ENCODE measurements at places on chromosomes 1 and 21.
A peak's percentile ranks its signal among the peaks of the same experiment; 100 is the strongest.

DNA sequence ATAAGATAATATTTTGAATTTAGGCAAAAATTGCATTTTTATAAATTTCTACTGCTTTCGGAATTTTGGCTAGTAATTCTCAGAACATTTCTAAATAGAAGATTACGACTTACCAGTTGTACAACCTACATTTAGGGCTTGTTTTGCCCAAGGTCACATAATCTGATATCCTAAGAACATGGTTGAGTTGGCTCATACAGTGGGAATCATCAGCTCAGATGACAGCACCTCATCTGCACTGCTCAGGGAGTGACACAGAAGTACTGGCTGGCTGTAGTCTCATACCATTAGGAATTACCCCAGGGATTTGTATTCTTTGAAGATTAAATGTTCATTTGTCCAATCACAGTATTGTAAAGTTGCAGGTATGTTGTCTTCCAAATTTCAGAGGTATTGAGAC, 217.6 kb downstream of the ADGRL2 start:
- no peak for DNase-seq

GRCh38 chr1:54337928-54338327, 68.3 kb downstream of the SSBP3 start:
- no peak for DNase-seq

GRCh38 chr1:219302697-219303096, 129.0 kb downstream of the LYPLAL1 start:
- DNase-seq = no peak

DNA sequence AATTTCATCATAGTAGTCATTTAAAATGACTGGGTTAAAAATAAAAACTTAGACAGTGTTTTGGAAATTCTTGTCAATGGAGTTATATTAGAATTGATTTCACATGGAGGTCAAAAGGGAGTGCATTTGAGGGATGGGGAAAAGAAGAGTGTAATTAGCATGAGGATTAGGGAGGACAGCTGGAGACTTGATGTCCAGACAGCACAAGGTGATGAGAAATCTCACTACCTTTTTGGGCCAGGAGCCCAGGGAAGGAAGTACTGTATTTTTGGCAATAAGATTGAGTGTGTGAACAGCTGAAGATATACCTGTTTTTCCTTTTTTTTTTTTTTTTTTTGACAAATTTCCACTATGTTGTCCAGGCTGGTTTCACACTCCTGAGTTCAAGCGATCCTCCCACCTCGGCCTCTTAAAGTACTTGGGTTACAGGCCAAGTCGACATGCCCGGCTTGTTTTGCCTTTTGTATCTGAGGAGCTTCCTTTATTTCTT, 163.6 kb downstream of the PAPPA2 start:
- no peak for DNase-seq

DNA sequence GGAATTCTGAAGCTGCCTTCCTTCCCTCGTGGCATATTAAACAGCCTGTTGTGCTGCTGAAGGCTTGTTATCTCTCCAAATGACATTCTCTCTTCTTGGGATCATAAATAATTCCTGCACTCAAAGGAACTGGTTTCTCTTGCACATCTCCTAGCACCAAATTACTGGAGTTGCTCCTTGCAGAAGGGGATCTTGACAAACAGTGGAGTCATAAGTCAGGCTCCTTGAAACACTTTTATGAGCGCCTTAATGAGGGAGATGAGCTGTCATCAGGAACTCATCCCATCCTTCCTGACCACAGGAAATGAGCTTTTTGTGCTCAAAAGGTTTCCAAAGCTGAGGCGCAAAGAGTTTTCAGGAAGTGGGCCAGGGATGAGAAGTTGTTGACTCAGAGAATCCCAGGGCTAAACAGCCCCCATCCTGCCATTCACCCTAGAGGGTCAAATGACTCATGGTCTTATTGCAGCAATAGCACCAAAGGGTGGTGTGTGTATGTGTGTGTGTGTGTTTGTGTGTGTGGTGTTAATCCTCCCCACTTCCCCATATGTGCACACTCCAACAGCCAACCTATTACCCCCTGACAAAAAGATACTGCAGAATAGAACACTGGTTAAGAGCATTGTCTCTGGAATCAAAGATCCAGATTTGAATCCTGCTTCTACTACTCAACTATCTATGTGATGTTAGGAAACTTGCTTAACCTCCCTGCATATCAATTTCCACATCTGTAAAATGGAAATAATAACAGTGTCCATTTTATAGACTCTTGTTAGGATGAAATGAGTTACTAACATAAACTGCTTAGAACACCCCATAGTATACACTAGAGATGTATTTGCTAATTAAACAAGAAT, 2.8 kb upstream of the PHC2 start:
- no peak for DNase-seq

DNA sequence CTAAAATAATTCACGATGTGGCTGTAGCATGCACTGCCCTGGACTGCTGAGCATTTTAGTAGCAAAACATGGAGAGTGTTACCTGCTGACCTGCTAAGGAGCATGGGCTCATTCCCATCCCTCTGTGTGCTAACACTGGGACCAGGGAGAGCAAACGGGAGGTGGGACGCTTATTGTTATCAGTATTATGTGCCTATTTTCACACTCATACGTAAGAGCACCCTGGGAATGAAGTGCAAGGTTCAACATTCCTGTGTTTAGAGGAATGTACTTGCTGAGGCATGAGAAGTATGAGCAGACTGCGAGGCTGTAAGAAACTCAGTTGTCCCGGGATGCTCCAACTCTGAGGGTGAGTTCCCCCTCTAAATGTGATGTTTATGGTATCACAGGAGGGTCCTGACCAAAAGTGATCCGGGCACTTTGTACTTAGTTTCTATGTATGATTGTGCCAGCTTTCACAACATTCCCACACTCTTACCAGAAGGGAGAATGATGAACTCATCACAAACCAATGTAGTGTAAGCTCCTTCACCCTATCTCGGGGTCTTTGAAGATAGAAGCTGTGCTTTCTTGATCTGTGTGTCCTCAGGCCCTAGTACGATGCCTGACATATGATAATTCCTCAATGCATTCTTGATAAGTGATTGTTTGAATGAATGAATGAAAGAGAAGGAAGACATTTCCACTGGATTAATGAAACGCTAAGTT, 164.8 kb downstream of the KCNJ6 start:
- no peak for DNase-seq

- DNase-seq = peak; percentile 74
Measured at GRCh38 chr1:220810179-220810653, 23.5 kb downstream of the MTARC1 start.

DNA sequence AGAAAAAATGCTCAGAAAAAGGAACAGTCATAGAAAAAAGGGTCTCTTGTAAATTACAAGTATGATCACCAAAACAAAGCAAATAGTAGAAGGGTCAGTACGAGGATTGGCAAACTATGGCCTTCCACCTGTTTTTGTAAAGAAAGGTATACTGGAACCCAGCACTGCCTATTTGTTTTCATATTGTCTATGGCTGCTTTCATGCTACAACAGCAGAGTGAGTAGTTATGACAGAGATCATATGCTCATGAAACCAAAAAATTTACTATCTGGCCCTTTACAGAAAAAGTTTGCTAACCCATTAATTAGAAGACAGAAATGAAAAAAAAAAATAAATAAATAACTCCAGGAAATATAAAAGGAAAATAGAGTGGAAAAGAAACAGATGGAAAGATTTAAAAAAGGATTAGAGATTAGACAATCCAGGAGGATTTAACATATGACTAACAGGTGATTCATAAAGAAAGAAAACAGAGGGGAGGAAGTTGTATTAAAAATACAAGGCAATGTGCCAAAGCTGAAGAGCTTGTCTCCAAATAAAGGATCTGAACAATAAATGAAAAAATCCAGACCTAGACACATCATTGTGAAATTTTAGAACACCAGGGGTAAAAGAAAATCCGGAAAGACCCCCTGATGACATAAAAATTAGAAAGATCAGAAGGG, 108.5 kb upstream of the SERTAD4 start:
- DNase-seq = no peak

DNA sequence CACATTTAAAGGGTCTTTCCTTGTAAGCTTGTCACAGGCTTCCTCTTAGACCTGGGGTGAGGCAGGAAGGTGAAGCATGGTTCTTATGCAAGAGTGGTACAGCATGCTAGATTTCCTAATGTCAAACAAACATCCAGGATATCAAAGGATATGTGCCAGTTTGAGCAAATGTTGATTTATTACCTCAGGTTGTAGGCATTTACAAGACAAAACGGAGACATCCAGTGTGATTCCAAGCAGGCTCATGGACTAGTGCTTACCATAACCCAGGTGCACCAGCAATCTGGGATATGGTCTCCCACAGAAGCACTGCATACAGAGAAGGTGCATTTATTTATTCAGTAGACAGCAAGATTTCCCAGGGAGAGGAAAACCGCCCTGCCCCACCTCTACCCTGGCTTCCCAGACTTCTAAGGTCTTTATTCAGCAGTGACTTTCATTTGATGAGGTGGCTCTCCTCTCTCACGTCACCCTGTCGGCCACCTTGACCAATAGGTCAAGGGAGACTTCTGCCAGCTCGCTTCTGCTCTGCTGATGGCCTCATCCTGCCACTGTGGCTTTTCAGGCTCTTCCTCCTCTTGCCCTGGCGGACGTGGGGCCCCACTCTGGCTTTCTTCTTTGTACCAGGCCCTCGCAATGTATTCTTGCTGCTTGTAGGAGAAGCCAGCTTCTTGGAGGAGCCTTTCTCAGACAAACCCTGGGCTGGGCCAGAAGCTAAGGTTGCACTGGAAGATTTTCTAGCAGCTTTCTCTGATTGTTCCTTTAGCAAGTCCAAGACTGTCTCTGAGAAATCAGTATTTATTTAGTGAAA, 25.6 kb downstream of the HHIPL2 start:
- DNase-seq = no peak

DNA sequence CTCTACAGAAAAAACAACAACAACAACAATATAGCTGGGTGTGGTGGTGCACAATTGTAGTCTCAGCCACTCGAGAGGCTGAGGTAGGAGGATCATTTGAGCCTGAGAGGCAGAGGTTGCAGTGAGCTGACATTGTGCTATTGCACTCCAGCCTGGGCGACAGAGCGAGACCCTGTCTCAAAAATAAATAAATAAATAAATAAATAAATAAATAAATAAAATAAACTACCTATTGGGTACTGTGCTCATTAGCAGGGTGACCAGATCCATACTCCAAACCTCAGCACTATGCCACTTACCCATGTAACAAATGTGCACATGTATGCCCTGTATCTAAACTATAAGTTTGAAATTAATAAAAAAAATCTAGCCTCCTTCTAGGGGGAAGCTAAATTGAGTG, 369.4 kb upstream of the AJAP1 start:
- DNase-seq = no peak

DNA sequence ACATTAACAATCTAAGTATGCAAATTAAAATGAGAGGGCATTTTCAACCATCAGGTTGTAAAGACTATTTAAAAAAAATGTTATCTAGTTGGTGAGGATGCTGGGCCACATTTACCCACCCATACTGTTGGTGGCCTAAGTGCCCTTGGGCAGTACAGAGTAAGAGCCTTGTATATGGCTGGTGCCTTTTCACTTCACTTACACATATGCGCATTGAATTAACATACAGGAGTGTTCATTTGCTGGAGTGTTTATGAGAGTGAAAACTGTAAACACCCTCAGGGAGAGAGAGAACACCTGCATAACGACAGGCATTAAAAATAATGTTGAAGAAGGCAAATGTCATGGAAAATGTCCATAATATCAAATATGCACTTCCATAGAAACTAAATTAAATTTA, 427.1 kb downstream of the PCP4 start:
- DNase-seq = no peak

DNA sequence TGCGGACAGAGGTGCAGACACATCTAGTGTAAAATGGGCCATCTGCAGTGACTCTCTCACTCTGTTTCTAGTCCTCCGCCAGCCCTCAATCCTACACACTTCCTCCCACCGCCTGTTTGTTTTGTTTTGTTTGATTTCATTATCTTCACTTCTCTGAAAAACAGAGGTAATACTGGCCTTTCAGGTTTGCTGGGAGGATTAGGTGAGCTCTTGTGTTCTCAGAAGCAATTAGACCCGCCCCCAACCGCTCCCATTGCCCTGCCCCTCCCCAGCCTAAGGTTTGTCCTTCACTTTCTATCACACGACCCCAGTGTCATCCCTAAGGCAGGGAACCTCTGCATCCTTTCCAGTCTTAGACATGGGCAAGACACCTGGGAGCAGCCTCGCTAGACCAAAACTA, 43.2 kb upstream of the TACSTD2 start:
- no peak for DNase-seq

DNA sequence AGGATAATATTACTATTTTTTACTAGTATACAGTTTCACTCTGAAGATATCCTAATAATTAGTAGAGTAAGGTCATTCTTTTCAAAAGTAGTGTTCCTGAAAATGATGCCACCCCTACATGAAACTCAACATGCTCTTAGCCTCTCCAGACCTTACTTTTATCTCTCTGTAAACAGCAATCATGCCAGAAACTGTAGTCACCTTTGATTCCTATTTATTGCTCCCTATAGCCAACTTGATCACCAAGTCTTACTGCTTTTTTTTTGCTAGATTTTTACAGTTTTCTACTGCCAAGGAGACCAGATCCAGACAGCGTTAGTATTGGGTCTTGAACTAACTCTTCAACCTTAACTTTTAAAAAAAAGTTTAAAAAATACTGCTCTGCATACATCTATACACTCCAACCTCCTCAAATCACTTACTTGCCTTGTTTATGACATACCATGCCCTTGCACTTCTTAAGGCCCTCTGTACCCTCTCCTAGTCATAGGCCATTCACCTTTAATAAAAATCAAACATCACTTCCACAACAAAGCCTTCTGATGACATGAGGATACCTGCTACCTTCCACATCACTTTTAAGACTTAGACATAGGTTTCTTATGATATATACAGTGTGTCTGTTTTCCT, 36.1 kb downstream of the ZNHIT6 start:
- no peak for DNase-seq

GRCh38 chr21:35405981-35406380, 356.9 kb upstream of the RUNX1 start:
- no peak for DNase-seq

DNA sequence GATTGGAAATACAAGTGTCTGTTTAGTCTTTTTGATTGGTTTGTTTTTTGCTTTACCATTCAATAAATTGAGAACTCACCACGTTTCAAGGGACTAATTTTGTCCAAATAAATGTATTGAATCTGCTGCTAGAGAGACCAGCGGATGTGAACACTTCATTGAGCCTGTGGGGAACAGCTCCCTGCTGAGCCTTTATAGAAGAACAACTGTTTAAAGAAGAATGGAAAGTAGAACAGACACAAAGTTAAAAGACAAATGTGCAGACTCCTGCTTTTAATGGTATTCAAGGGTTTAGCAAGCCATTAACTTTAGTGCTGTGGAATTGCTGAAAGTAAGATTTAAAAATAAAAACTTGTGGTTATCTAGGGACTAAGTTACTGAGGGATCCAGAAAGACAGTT, 817.7 kb upstream of the B3GALT2 start:
- no peak for DNase-seq
